Astrocyte of the hippocampus (primary cell): ENCODE measurements at places on chromosomes 6 and 20.

- DNase-seq: no peak
Observed at GRCh38 chr6:136959471-136959891, 37.4 kb downstream of the SLC35D3 start.

DNA sequence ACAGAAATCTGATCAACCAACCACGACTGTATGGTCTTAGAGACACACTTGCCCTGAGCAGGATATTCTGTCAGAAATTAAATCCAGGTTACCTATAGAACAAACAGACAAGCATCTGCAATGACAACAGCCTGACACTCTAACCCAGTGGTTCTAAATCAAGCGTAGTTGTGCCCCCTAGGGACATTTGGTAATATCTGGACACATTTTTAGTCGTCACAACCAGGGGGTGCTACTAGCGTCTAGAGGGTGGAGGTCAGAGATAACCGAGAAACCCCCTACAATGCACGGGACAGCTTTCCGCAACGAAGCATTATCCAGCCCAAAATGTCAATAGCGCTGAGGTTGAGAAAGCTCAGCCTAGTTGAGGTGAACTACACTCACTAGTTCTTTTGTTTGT lies 32.3 kb downstream of the ID4 start:
- DNase-seq: no peak

DNA sequence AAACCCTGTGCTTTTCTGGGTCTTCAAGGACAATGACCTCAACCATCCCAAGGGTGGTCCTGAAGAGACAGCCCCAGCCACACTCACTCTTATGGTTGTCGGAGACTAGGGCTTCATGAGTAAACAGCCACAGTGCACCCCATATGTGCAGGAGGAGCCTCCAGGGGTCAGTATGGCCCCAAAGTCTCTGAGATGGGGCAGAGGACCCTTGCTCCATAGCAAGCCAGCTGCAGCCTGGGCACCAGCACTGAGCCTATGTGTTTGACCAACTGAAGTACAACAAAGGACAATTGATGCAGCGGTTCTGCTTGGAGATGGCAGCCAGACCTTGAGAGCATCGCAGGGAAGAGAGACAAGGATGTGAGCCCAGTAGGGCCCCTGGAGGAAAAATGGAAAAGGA lies 112.2 kb downstream of the LRFN2 start:
- no peak for DNase-seq

DNA sequence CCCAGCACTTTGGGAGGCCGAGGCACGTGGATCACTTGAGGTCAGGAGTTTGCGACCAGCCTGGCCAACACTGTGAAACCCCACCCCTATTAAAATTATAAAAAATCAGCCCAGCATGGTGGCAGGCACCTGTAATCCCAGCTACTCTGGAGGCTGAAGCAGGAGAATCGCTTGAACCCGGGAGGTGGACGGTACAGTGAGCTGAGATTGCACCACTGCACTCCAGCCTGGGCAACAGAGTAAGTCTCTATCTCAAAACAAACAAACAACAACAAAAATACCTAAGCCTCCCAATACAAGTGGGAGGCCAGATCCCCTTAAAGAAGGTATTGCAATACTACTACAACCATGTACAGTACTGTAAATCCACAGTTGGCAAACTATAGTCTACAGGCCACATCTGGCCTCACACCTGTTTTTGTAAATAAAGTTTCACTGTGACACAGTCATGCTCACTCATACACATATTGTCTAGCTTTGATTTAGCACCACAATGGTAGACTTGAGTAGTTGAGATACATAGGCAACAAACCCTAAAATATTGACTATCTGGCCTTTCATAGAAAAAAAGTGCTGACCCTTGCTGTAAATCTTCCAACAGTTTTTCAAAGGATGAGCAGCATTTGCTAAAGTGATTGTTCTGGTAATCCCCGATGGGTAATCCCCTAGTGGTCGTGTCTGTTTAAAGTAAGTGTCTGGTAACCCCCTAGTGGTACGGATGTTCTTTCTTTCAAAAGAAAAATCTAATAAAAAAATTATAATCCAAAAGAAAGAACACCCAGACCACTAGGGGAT lies 202.0 kb downstream of the RNGTT start:
- no peak for DNase-seq

DNA sequence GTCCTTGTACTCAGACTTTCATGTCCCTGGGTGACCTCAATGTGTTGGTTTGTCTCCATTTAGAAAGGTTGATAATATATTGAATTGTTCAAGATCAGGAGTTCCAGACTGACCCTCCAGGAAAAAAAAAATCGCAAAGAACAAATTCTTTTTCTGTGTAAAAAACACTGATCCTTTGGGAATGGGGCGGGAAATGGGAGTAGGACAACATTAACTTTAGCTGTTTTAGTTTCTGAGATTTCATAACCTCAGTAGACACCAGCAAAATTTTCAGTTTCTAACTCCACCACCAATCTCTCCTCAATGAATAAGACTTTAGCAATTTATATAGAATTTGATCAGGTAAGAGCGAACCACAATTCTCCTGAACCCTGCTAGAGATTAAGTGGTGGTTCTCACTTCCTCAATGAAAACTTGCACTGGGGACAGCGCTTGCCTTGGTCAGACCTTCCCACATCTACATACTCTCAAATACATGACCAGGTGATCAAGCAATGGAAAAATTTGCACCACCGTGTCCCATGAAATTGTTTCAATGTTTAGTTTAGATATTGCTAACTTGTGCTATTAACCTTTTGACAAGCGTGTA lies 231.2 kb upstream of the PLN start:
- DNase-seq: no peak

GRCh38 chr6:113357041-113357440 lies 500.1 kb upstream of the MARCKS start:
- no peak for DNase-seq

GRCh38 chr6:70107852-70108629 lies 194.8 kb downstream of the COL9A1 start:
- peak; percentile 66 for DNase-seq

- DNase-seq: no peak
Observed at GRCh38 chr6:23176471-23176870, 607.1 kb downstream of the HDGFL1 start.

- DNase-seq: no peak
Observed at GRCh38 chr20:24604966-24605665, 135.7 kb downstream of the SYNDIG1 start.

DNA sequence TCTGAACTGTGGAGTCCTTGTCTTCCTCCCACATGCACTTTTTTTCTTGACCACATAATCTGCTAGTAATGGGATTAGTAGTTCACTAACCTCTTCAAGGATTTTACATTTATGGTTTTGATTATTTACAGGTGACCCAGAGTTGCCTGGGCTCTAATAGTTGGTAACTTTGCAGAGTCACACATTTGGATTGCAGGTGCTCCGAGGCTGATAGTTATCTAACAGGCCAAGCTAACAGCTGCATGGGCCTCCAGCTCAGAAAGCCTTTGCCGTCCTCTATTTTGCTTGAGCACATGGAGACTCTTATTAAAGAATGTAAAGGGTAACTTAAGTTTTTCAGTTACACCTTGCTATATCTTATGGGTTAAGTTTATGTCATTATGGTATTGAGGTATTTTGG lies 95.4 kb downstream of the ANKS1A start:
- DNase-seq: no peak

DNA sequence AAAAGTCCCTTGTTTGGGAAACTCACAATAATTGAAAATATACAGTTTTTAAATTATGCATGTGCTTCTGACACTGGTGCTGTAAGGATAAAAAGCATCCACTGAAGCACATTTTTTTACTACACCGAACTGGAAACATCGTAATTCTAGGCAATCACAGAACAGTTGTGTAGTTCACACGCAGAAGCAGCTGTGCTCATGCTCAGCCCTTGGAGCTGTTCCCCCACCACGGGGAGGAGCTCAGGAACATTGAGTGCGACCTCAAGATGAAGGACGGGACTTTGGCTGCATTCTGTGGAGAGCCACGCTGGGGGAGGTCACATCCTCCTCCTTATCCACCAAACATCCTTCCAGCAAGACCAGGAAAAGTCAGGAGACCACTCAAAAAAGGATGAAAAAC lies 466.3 kb upstream of the CDH4 start:
- no peak for DNase-seq

DNA sequence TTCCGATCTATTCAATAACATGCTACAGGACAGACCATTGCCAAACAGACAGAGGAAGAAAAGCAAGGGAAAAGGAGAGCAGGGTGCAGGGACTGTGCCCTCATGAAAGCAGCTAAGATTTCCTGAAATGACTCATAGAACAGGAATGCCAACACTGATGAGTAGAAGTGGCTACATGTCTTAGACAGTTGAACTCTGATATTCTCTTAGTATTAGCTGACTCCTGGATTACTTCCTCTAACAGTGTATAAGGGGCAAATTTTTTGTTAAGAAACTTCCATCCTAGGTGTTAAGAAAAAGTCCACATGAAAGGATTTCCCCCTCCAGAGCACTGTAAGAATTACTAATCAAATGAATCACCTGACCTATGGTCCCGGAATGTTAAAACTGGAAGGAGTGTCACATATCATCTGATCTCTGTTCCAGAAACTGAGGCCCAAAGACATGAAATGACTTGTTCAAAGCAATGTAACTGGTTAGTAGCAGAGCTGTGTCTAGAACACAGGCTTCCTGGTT lies 224.9 kb downstream of the IBTK start:
- peak; percentile 76 for DNase-seq

- DNase-seq: no peak
Observed at GRCh38 chr6:81838724-81839426, 86.4 kb upstream of the TENT5A start.

GRCh38 chr20:42341654-42342053 lies 723.5 kb upstream of the CHD6 start:
- DNase-seq: no peak

GRCh38 chr6:158848490-158848895 lies 29.3 kb upstream of the EZR start:
- DNase-seq: no peak

DNA sequence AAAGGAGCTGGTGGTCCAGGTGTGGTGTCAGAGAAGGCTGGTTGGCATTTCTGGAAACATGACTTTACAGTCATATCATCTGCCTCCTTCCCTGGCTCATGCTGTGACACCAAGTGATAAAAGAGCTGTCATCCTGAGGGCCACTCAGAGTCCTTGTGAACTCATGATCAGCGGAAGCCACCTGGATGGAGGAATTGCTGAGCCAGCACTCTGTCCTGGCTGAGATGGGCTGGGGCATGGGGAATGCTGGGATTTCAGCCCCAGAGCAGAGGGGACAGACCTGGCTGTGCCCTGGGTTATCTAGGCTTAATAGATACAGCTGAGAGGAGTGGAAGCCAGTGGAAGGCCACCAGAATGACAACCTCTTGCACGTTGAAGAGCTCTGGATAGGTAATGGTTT lies 214.3 kb downstream of the DHX35 start:
- DNase-seq: no peak

DNA sequence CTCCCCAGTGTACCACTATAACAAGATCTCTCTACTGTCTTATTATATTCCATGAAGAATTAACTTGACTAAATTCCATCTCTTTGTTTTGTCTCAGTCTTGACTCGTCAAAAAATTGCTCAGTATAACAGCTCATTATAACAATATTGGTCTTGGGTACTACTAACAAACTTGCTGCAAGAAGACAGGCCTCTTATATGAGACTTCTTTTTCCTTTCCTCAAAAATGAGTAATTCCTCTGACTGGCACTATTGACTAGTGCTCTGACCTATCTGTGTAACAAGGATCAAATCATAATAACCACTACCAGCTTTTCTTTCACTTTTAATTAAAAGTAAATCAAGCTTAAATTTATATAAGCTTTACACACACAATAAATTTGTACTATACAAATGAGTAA lies 91.3 kb upstream of the THEMIS start:
- no peak for DNase-seq

DNA sequence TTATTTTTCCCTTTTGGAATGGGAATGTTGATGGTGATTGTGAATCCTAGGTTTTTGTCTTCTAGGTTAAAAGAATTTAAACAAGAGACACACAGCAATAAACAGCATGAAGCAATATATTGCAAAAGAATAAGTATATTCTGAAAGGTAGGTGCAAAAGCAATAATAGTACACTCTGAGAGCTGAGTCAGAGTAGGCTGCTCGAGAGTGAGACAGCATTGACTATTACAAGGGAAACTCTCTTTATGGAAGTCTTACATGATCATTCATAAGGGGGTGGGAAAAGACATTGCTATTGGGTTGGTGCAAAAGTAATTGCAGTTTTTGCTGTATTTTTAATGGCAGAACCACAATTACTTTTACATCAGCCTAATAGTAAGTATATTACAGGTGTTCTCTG lies 25.0 kb downstream of the FBXO5 start:
- no peak for DNase-seq

DNA sequence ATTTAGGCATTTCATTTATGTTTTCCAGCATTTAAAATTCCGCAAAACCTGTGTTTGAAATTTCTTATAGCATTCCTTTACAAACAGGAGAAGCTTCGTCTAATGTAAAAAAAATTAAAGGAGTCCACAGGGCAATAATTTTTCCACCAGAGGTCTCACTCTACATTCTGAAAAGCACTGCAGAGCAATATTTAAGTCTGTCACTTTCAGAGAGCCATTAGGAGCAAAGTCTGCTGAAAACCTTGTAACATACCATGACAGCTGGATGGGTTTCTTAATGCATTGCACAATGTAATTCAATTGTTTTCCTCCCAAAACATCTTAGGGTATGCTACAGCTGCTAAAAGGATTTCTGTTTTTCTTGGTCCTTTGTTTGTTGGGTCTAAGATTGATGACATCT lies 18.0 kb downstream of the BAG2 start:
- DNase-seq: peak; percentile 32

DNA sequence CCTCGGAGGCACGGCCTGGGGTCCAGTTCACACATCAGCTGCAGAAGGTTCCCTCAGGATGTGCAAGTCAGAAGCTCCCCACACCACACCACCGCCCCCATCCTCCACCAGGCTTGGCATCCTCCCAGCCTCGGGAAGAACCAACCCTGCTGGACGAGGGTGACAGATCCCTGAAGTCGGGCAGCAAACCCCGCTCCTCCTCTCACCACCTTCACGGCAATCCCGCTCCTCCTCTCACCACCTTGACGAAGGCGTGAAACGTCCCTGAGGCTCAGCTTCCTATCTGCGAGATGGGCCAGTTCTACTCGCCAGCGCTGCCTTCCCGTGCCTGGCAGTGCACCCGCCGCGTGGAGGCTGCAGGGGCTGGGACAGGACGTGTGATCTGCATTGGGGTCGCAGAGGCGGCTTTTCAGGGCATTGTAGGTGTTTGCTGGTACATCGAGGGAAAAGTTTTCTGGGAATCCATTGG lies 327.0 kb downstream of the TAF4 start:
- DNase-seq: no peak

GRCh38 chr20:45857114-45857881 lies at the start of the genes ACOT8 and ZSWIM3:
Gene ACOT8 (minus strand): TSS chr20:45857392. CDS start chr20:45857315, 77 bp downstream.
Gene ZSWIM3 (plus strand): TSS chr20:45857614. CDS start chr20:45857826, 212 bp downstream.
- DNase-seq: peak; percentile 100

GRCh38 chr6:50853939-50854338 lies 35.3 kb downstream of the TFAP2B start:
- no peak for DNase-seq

- DNase-seq: no peak
Observed at GRCh38 chr6:165776691-165777090, 113.7 kb upstream of the PDE10A start.

DNA sequence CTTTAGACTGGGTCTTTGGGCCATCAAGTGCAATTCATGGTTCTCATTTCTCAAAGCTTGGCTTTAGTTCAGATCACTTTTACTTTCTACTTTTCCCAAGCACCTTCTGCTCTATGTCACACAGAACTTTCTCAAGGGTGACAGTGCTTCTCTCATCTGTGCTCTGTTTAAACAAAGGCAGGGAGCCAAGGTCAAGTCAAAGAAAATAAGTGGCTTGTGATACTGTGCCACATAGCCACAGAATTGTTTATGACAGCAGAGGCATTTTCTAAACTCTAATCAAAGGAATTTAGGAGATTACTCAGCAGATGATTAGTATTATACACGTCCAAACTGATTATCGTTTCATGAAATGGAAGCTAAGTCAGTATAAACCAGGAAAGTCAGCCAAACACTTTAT lies 348.0 kb downstream of the HDGFL1 start:
- no peak for DNase-seq
